ENCODE measurements at places on chromosomes 5 and 9.

DNA sequence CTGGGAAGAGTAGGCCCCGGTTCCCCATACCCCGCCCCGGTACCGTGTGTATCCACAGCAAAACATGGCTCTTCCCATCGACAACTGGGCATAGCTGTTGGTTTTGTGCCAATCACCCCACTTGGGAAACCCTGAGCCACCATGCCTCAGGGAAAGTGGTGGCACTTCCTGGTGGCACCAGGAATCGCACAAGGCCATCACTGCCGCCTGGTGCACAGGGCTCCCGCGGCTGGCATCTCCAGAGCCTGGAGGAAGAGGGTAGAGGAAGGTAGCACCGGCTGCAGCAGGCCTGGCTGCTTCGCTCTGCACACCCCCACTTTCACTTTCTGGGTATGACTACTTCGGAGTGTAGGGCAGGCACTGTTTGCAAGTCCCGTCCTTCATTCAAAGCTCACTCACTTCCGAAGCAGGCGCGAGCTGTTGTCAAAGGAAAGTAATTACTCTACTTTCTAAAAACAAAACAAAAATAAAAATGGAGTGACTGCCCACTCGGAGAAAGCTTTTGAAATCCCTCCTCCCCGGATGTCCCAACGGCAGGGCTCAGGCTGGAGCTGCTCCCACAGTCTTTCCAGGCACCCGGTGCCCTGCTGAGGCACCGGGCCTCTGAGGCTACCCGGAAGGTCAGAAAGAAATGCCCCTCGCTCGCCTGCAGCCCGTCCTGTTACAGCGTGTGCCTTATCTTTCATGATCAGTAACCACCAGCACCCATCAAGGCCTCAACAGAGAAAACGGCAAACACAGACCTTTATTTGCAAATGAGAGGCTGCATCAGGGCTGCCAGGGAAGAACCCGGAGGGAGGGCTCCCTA lies 2.0 kb downstream of the BRD3 start:
- DNase-seq = peak; percentile 76

GRCh38 chr5:116237917-116238500 lies 153.2 kb downstream of the COMMD10 start:
- no peak for DNase-seq

- no peak for DNase-seq
Observed at GRCh38 chr9:83424831-83425230, 113.4 kb downstream of the FRMD3 start.

GRCh38 chr9:109857336-109857735 lies 77.3 kb downstream of the PALM2AKAP2 start:
- DNase-seq = no peak

DNA sequence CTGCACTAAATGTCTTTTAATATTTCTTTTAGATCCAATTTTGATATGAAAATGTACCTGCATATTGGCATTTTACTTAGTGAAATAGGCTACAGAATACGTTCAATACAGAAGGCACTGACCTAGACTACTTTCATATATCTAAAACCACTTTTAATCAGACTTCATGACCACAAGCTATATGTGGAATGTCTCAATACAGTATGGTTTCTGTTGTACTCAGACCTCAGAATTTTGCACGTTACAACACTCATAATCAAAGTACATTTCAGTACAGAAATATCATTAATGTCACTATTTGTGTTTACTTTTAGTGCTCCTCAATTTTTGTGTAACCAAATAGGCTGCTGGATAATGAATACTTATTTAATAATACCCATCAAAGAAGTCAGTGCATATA lies 74.8 kb downstream of the MEF2C start:
- DNase-seq = no peak

DNA sequence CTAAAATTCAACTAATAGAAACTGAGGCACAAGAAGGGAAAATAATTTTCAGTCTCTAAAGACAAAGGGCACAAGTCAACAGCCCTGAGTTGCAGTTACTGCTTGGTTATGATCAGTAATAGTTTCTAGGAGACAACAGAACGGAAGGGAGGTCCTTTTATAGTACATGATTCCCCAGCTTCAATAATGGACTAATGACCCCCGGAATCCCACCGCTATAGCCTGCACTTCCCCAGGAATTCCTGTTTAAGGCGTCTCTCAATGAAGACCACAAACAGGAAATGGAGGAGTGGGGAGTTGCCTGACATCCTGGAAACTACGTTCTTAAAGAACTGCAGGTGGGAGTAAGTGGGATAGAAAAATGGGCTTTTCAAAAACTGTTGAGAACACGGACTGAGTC lies 60.6 kb downstream of the DIAPH1 start:
- no peak for DNase-seq

- DNase-seq = no peak
Observed at GRCh38 chr5:103102234-103102633, 17.7 kb downstream of the GIN1 start.

- DNase-seq = no peak
Observed at GRCh38 chr5:140821375-140822280, at the start of gene PCDHA5. Gene PCDHA5, plus strand, starts transcription at chr5:140821613.

GRCh38 chr5:127891942-127892341 lies 188.8 kb downstream of the CCDC192 start:
- DNase-seq = no peak

DNA sequence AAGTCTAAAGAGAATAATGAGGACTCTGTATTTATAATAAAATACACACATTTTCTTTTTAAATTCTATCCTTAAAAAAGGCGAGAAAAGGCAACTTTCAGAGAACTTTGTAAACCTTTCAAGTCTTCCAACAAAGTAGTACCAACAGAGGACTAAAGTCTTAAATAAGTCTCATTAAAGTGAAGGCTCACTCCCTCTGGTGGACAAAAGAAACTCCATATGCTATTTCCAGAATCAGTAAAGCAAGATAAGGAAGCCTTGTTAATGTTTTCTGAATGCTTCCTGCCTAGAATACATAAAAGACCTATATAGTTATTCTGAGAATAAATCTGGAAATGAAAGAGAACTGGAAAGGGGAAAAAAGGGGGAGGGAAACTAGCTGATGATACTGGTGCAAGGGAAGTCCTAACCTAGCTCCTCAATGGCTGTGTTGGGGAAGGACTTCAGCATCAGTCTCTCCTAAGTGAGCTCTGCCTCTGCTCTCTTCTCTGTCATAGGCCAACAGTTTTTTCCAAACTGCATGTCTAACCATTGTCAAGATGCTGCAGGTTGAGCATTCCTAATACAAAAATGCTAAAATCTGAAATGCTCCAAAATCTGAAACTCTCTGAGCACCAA lies 7.2 kb downstream of the HMGCS1 start:
- DNase-seq = no peak

- peak; percentile 91 for DNase-seq
Observed at GRCh38 chr5:181160152-181160754, 12.9 kb downstream of the OR2V2 start.

DNA sequence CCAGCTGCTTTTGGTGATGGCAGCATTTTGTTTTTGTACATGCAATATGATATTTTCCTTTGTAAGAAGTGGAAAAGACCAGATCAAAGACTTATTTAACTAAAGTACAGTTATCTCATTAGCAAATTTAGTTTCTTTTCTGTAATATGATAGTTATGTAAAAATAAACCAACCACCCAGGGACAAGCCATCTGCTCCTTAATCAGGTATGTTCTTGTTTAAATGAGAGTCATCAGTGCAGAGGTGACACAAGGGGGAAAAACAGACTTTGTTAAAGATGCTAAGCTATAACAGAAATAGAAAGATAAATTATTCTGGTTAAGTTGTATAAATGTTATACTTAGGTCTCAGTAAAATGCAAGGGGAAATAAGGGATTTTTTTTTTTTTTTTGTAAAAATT lies 805.7 kb upstream of the SEMA6A start:
- no peak for DNase-seq

DNA sequence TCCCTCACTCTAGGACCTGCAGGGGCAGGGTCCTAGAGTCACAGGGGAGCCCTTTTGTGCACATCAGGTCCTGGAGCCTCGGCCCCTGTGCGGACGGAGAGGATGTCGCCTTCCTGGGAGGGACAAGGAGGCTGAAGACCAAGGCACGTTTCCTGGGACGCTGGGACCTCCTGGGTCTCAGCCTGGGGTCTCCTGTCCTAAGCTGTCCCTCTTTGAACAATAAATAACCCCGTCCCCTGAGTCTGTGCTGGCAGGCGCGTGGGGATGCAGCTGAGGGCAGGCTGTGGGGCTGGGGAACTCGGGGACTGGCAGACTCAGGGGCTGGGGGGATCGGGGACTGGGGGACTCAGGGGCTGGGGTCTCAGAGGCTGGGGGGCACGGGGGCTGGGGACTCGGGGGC lies 31.1 kb downstream of the PAEP start:
- DNase-seq = no peak

- no peak for DNase-seq
Observed at GRCh38 chr9:15722888-15723287, 170.0 kb downstream of the CCDC171 start.

GRCh38 chr9:35164711-35165110 lies 2.9 kb downstream of the UNC13B start:
- no peak for DNase-seq

- no peak for DNase-seq
Observed at GRCh38 chr9:135136991-135137832, 49.7 kb downstream of the OLFM1 start.

DNA sequence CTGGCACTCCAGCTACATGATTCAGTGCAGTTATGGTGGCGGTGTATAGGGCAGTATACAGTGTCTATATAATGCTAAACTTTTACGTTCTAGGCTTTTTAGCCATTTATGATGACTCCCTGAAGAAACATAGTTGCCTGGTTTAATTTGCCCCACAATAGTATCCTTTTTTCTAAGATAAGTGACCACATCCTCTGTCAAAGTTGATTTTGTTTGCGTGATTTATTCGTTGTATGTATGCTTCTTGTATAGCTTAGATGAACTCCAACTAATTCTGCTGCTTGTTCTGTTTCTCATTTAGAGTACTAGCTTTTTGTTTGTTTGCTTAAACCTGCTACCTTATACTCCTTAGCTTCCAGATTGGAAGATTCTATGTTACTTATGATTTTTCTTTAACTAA lies 83.6 kb downstream of the ERMP1 start:
- DNase-seq = no peak

- peak; percentile 56 for DNase-seq
Observed at GRCh38 chr5:170302653-170303501, 5.3 kb upstream of the LCP2 start.

DNA sequence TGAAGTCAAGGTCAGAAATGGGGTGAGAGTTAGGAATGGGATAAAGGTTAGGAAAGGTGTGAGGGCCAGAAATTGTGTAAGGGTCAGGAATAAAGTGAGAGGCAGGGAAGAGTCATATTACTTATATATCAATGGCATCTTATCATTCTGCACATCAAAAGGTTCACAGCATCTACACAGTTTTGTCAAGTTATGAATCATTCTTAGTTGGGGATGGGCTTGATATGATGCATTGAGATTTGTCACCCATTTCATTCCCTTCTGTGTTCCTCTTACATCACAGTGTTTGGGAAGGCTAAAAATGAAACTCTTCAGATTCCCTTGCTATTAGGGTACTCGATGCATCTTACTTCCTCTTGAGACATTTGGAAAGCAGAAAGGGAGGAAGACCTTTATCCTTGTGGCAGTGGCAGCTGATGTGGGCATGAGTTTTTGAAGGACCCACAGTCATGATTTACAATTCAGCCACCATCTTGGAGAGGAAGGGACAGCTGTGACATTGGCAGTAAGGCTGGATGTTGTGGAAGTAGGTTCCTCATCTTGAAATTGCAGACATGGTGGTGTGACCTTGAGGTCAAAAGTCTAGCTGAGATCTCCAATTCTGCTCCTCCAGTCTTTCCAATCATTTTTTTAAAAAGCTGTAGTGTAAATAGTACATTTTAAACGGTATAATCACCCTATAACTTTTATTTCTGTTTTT lies 24.2 kb upstream of the NPR3 start:
- no peak for DNase-seq

- no peak for DNase-seq
Observed at GRCh38 chr5:6439588-6440550, 8.8 kb upstream of the UBE2QL1 start.

DNA sequence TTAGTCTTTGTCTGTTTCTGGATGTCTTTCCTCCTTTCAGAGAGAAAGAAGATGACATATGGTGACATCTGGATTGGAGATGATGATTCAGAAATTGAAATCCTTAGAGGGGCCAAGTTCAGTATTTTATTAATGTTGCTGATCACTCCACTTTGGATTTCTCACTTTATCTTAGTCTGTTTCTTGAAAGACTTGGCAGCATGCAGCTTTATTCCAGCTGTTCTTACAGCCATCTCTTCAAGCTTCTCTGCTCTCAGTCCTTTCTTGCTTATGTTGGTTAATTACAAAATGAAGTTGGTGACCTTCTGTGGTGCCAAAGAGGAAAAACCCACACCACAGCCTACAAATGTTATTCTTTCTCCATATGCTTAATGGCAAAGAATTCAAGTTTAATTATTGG lies 62.1 kb downstream of the SNCAIP start:
- DNase-seq = no peak

- no peak for DNase-seq
Observed at GRCh38 chr9:111450124-111450523, 34.1 kb downstream of the ECPAS start.

GRCh38 chr5:17761326-17761725 lies 127.1 kb downstream of the TAF11L14 start:
- DNase-seq = no peak

DNA sequence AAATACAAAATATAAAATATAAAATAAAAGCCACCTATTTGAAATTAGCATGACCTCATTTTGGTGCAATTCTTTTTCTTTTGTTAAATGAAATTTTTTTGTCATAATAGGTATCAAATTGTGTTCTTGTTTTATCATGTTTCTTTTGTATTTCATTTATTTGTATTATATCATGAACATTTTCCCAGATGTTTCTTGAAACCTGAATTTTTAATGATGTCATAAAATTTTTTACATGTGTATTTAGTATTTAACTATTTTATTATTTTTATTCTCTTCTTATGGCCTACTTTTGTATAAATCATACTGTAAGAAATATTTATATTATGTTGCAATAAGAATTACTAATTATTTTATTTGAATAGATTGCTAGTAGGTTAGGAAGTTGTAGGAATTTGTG lies 361.7 kb downstream of the TMEM161B start:
- DNase-seq = no peak

DNA sequence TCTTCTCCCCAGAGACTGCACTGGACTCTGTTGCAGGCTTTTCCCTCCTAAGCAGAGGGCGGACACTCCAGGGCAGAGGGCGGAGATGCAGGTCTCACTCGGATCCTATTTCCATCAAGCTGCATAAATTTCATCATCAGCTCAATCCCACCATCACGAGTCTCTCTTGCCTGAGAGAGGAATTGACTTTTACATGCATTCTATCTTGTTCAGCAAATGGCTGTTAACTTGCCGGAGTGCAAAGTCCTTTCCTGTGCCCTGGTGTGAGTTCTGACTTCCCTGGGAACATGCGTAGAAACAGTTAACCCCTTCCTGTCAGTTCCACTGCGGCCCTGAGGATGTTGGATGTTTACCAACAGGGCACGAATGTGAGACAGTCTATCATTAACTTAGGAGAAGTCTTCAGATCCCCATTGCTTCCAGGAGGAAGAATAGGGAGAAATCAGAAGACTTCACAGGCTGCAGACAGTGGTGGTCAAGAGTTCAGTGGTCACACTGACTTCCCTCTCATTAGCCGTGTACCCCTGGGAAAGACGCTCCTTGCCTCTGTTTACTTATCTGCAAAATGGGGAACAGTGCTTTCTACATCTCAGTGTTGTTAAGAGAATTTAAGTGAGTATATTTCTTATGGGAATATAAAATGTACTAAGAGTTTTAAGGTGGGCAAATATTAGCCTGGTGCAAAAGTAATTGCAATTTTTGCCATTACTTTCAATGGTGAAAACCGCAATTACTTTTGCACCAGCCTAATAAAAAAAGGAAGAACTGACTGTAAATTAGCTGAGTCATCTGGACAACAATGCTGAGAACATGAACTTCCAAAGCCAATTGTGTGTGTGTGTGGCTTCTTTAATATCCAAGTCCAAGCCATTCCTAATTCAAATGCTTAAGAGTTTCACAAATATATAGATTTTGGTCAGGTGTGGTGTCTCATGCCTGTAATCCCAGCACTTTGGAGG lies 248.0 kb downstream of the DRD1 start:
- DNase-seq = no peak
